CD8-positive, alpha-beta memory T cell (primary cell): ENCODE measurements at places on chromosomes 1 and 21. TPM values are rescaled to one million over a fixed set of nuclear protein-coding genes. Genes with fewer than 3 reads are reported as not detected.

Gene SAMD13
- total RNA-seq, result 0.39 TPM

GRCh38 chr21:33334191-33334590 lies 9.4 kb downstream of the IFNAR1 start:
- H3K4me3 ChIP-seq, result no peak overlapping the region
- no peak for DNase-seq
- H3K27ac ChIP-seq, result no peak overlapping the region
- H3K36me3 ChIP-seq, result no peaks in the 10 kb centered on the region

Gene WLS
- total RNA-seq, result not detected

- H3K4me3 ChIP-seq, result peak within 1 kb of the TSS; percentile 97
- H3K36me3 ChIP-seq, result peaks cover 14% of the 10 kb centered on the region
- H3K27ac ChIP-seq, result peak within 1 kb of the TSS; percentile 94
- H3K4me1 ChIP-seq, result peaks cover 32% of the 10 kb centered on the region
- H3K27me3 ChIP-seq, result no peaks in the 10 kb centered on the region
These were observed at the start of gene HMGN1 for GRCh38 chr21:39348355-39349210. TSS of gene HMGN1 (minus strand) at chr21:39349088. CDS start at chr21:39348917, 171 bp downstream.

DNA sequence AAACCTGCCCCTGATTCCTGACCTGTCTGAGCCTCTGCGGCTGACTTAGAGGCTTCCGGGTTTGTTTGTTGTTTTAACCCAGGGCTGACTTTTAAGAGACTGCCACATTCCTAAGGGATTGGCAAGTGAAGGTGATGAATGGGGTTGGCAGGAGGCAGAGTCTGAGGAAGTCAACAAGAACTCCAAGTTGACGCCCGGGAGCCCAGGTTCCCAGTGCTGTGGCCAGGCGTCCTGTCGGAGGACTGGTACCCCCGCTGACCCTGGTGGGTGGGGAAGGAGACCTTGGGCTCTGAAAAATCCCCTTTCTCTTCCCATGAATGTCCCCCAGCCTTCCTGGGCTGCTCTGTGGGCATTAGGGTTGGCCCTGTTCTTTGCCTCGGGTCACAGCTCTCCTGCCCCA lies 19.7 kb upstream of the EPS8L3 start:
- H3K4me1 ChIP-seq, result peaks cover 3% of the 10 kb centered on the region
- H3K27ac ChIP-seq, result no peak overlapping the region
- H3K4me3 ChIP-seq, result no peak overlapping the region
- H3K36me3 ChIP-seq, result no peaks in the 10 kb centered on the region
- H3K27me3 ChIP-seq, result no peaks in the 10 kb centered on the region
- DNase-seq, result no peak

DNA sequence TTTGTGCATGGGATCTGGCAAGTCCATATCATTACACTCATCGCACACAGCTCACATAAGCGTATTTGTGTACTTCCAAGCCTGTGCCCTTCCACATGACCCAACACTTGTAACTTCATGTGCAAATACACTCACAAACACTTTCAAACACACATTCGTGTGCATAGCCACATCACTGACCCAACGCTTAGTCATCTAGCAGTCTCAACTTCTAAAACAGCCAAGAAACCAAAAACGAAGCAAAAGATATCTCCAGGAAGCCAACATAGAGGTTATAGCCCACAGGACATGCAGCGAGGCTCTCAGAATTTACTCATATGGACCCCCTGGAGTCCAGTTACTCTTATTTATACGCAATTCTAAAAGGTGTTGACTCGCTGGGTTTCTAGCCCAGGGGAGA lies 10.9 kb upstream of the GOLT1A start:
- H3K4me3 ChIP-seq, result no peak overlapping the region
- H3K27me3 ChIP-seq, result no peaks in the 10 kb centered on the region
- no peaks in the 10 kb centered on the region for H3K36me3 ChIP-seq
- H3K27ac ChIP-seq, result no peak overlapping the region
- H3K4me1 ChIP-seq, result no peaks in the 10 kb centered on the region
